ENCODE measurements at places on chromosomes 3 and 15.

DNA sequence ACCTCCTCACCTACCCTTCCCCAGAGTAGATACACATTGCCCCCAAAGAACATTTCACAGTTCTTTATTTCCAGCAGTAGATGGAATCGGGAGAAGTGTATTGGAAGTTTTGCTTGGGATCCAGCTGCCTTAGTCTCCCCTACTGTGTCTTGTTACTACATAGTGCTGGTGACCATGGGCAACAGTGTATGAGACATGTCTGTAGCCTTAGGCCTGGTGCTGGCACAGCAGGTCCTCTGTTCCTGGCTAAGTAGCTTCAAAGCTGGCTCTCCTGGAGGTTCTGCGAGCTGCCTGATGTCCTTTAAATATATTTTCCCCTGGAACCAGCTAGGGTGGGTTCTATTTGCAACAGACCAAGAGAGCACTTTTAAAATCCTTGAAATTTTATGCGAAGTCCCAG is 174.7 kb downstream of the THSD4 start:
- DNase-seq: no peak

- peak; percentile 69 for DNase-seq
These were observed 57.8 kb downstream of the CDC25A start for GRCh38 chr3:48130321-48130904.

- DNase-seq: no peak
These were observed 24.6 kb downstream of the SIDT1 start for GRCh38 chr3:113556946-113557335.

GRCh38 chr3:50231581-50231980 is 4.4 kb upstream of the GNAI2 start:
- DNase-seq: no peak

- peak; percentile 12 for DNase-seq
These were observed 8.8 kb upstream of the TTBK2 start for GRCh38 chr15:42929306-42929848.

GRCh38 chr15:48413304-48413703 is 82.1 kb downstream of the DUT start:
- no peak for DNase-seq

DNA sequence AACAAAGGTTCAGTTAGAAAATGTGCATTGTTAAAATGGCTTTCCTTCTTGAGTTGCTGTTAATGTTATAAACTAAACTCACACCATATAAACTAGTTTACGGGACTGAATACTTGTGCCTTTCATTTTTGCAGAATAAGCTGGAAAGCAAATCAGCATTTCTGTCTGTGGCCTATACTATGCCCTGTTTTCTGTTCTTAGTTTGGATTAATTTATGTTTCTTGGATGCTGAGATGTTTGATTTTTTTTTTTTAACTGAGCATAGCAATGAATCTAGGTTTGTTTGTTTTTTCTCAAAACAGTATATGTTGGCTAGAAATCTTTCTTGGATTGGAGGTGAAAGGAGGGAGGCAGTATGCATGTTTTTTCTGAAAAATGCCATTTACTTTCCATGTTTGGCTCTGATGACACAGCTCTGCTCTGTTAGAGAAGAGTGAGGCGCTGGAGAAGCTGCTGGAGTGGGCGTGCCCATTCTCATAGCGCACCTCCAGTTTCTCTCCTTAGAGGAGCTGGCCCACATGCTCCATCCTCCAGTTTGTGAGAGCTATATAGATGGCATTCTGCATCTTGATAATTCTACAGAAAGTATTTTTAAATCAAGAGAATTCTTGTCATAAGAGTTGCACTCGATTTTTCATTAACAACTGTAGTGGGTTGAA is 423.6 kb upstream of the TPM1 start:
- no peak for DNase-seq

- DNase-seq: no peak
These were observed 10.6 kb downstream of the MELTF start for GRCh38 chr3:197019021-197019420.

DNA sequence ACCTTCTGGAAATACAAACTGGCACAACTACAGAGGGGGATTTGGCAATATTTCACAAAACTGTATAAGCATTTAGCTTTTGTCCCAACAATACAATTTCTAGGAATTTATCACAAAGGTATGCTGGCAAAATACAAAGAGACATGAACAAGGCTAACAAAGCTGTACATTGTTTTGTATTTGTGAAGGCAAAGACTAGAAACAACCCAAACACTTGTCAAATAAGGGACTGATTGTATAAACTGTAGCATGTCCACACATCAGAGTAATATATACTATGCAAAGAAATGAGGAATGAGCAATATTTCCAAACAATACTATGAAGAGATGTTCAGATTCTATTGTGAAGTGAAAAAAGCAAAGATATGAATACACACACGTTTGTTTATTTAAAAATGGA is 26.4 kb downstream of the CP start:
- no peak for DNase-seq

DNA sequence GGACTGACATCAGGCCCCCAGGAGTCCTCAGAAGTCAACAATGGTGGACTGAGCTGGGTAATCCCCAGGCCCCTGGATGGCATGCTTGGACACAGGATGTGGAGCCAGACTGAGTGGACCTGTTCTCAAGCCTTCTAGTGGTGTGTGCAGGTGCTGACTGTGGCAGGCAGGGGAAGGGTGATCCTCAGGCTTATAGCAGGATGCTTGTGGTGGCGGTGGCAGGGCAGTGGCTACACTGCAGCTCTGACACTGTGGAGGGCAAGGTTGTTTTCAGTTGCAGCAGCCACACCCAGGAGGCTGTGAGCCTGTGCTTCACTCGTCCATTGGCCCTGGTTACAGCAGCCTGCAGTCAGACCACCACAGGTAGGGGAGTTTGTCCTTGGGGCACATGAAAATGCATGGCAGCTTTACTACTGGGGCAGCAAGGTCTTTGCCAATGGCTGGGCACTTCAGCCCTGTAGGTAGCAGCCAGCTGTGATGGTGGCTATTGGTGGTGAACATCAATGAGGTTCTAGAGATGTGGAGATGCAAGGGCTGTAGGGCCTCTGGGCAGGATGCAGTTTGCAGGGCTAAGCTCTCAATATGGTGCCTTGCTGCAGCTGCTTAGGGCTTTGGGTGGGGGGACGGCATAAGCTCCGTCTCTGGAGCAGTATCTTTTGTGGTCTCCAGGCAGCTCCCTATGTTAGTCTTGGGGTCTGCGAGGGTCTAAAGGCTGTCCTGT is 17.5 kb upstream of the MYO5A start:
- DNase-seq: no peak
